Cardiac muscle cell (in vitro differentiated cells and primary cell): ENCODE measurements at places on chromosomes 7 and 10.
A peak's percentile ranks its signal among the peaks of the same experiment; 100 is the strongest.

GRCh38 chr10:23270531-23270930 is 74.1 kb downstream of the C10orf67 start:
- no peak overlapping the region for H3K4me3 ChIP-seq
- no peaks in the 10 kb centered on the region for H3K4me1 ChIP-seq
- DNase-seq, result no peak
- H3K36me3 ChIP-seq, result no peaks in the 10 kb centered on the region
- H3K27ac ChIP-seq, result no peak overlapping the region

DNA sequence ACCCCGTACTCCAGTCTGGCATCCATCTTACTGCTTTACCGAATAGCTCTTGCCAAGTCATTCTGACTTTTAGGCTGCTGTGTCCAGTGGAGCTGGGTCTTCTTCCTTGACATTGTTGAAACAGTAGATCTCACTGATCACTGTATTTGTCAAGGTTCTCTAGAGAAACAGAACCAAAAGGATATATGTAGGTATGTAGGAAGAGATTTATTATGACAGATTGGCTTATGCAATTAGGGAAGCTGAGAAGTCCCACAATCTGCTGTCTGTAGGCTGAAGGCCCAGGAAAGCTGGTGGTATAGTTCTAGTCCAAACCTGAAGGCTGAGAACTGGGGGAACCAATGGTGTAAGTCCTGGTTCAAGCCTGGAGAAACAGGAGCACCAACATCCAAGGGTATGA is 12.1 kb upstream of the PRRT4 start:
- peaks cover 2% of the 10 kb centered on the region for H3K4me1 ChIP-seq
- no peaks in the 10 kb centered on the region for H3K36me3 ChIP-seq
- no peaks in the 10 kb centered on the region for H3K27me3 ChIP-seq
- H3K4me3 ChIP-seq, result no peak overlapping the region
- no peak for DNase-seq
- no peak overlapping the region for H3K27ac ChIP-seq

- no peak overlapping the region for H3K4me3 ChIP-seq
- no peaks in the 10 kb centered on the region for H3K36me3 ChIP-seq
- no peak overlapping the region for H3K27ac ChIP-seq
- H3K4me1 ChIP-seq, result no peaks in the 10 kb centered on the region
- no peak for DNase-seq
Measured at GRCh38 chr10:53276797-53277196, 504.2 kb upstream of the MBL2 start.

- no peak overlapping the region for H3K27ac ChIP-seq
- H3K4me3 ChIP-seq, result no peak overlapping the region
- no peaks in the 10 kb centered on the region for H3K36me3 ChIP-seq
- H3K4me1 ChIP-seq, result peaks cover 12% of the 10 kb centered on the region
- no peaks in the 10 kb centered on the region for H3K27me3 ChIP-seq
Measured at GRCh38 chr7:74012842-74013249, 15.1 kb upstream of the ELN start.

- no peaks in the 10 kb centered on the region for H3K27me3 ChIP-seq
- H3K4me3 ChIP-seq, result no peak overlapping the region
- H3K36me3 ChIP-seq, result peaks cover 40% of the 10 kb centered on the region
- no peak overlapping the region for H3K27ac ChIP-seq
Measured at GRCh38 chr10:94349327-94349726, 13.4 kb downstream of the NOC3L start.

DNA sequence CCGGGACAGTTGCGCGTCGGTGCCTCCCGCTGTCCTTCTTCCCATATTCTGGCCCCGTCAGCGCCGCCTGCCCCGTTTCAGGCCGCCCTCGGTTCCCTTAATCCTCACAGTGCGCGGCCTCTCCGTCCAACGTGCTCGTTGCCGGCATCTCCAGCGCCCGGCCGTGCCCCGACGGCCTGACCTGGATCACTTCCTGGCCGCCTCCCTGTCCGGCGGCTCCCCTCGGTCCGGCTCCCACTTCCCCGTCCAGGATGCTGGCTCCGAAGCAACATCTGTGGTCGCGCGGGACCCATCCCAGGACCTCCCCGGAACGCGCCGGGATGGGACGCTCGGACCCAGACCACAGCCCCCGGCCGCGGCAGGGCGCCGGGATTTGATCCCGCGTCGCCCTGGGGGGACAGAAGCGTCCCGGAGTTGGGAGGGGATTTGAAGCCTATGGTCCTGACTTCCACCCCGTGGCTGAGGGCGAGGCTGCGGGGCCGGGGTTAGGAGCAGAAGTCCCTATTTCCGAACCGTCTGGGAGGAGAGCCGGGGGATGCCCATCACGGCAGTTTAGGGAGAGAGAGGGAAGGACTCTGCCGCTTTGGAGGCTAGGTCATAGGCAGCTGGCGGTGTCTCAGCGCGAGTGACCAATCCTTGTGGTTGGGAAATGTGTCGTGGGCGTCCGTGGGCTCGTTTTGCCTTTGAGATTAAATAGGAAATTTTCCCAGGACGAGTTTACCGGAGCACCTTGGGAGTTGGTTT is 53.8 kb downstream of the KCTD7 start:
- peak overlapping the region; percentile 56 for H3K4me3 ChIP-seq
- H3K4me1 ChIP-seq, result no peaks in the 10 kb centered on the region
- H3K36me3 ChIP-seq, result no peaks in the 10 kb centered on the region
- H3K27ac ChIP-seq, result peak overlapping the region; percentile 86
- DNase-seq, result peak; percentile 26

- no peak overlapping the region for H3K4me3 ChIP-seq
- H3K27me3 ChIP-seq, result no peaks in the 10 kb centered on the region
- H3K27ac ChIP-seq, result no peak overlapping the region
- peak; percentile 73 for DNase-seq
Measured at GRCh38 chr10:12214763-12215218, 18.8 kb downstream of the CDC123 start.

DNA sequence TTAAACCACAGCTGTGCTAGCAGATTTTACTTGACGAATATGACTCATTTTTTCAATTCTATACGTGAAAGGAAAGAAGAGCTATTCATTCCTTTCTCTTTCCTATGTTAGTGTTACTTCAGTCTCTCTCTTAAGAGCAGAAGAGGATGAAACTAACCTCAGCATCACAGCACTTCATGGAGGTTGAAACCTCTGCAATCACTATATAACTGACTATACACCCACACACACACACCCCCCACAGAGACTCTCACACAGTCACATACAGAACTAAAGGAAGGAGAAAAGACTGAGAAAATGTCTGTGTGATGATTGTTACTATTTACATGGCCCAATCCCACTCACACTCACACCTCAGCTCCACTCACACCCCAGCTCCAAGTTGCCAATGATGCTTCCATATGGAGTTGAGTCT is 104.2 kb downstream of the KIF20B start:
- H3K4me1 ChIP-seq, result no peaks in the 10 kb centered on the region
- no peak overlapping the region for H3K27ac ChIP-seq
- H3K36me3 ChIP-seq, result no peaks in the 10 kb centered on the region
- no peak overlapping the region for H3K4me3 ChIP-seq
- DNase-seq, result no peak
